ENCODE measurements at places on chromosomes 1 and 21.

DNA sequence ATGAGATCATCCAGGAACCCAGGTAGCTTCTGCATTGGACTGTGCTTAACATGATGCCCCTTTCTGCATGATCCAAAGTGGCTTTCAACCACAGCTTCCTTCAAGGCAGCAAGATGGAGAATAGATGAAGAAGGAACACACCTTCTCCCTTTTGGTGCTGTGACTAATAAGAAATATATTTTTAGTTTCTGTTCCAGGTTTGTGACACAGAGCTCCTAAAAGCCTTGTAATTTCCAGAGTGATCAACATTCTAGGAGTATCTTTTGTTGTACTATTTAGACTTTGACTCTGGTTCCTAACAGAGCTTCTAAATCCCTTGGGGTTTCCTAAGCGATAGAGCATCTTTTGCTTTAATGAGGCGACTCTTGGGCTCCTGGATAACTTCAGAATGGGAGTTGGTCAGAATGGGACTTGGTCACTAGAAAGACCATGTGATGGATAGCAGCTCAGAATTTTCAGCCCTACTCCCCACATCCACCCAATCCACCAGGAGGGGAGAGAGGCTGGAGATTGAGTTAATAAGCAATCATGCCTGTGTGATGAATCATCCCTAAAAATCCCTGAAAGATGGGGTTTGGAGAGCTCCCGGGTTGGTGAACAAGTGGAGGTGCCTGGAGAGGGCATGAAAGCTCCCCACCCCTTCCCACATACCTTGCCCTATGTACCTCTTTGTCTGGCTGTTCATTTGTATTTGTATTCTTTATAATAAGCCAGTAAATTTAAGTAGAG, 134.8 kb downstream of the FGGY start:
- DNase-seq, result no peak

DNA sequence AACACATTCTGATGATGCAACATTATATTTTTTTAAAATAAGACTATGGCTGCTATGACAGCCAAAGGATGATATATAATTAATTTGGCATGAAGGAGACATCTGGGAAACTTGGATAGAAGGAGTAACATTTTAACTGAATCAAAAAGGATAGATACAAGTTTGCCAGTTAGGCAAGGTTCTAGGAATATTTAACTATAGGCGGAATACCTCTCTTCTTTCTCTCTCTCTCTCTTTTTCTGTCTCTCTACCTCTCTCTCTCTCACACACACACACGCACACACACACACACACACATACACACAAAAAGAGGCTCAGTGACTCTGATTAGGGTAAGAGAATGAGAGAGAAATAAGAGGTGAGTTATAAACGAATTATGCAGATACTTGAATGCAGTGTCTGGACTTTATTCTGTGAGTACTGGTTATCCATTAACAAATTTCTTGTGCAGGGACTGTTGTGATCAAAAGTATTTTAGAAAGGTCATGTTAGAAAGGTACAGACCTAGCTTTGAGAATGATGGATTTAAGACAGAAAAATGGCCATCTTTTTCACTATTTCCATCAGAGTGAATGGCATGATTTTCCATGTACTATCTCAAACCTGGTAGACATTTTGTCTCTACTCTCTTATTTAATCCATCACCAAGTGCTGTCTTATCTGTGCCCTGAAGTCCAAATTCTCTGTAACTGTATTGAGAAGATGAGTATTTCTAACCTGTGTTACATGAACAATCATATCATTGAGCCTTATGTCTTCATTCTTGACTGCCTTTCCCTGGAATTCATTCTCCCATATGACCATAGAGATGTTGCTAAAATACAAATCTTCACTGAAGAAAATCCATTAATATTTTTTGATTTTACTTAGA, 1106.9 kb upstream of the ADGRL4 start:
- DNase-seq, result no peak

DNA sequence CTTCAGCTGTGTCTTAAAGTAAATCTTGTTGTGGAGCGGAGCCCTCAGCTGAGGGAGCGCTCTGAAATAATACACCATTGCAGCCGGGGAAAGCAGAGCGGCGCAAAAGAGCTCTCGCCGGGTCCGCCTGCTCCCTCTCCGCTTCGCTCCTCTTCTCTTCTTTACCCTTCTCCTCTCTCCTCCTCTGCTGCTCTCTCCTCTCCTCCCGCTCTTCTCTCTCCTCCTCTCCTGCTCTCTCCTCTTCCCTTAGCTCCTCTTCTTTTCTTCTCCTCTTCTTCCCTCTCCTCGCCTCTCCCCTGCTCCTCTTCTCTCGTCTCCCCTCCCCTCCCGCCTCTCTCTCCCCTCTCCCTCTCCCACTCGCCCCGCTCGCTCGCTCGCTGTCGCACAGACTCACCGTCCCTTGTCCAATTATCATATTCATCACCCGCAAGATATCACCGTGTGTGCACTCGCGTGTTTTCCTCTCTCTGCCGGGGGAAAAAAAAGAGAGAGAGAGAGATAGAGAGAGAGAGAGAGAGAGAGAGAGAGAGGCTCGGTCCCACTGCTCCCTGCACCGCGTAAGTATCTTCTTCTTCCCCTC, at the start of gene PROX1:
Gene PROX1, plus strand, starts transcription at position 47 of the 580 bp plus-strand sequence. CDS start 8,563 bp downstream, outside the sequence.
- no peak for DNase-seq

DNA sequence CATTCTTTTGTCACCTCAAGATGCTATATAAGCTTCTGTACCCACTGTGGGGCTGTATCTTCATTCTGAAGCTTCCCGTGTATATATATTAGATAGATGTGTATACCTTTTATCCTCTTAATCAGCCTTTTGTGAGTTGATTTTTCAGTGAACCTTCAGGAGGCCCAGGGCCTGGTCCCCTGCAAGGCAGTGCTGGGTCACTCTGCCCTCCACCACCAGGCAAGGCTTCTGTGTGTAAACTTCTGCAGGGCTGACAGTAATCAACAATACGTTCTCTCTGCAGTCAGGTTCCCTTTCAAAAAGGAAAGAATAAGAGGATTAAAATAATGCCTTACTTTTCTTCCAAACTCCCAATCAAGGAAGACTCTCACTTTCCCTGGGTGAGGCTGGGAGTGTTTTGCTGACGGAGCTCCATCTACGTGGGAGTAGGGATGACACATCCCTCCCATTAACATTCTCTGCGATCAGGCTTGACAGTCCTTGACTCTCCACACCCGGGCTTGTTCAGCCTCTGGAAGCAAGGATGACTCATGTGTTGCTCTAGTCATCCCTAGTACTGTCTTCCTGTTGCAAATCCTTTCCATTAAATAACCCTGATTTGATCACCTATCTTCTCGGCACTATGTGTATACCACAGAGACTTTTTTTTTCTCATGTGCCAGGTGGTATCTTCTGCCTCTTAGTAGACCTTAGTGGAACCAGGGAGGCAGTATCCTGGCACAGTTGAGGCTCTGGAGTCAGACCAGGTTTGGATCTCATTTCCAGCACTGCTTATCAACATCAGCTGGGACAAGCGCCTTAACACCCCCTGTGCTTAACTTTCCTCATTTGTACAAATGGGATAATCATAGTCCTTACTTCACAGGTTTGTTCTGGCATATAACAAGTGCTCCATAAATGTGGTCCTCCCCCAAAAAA, 70.3 kb upstream of the KCNK1 start:
- no peak for DNase-seq

GRCh38 chr21:35204850-35205541, 155.9 kb upstream of the RUNX1 start:
- DNase-seq, result no peak

DNA sequence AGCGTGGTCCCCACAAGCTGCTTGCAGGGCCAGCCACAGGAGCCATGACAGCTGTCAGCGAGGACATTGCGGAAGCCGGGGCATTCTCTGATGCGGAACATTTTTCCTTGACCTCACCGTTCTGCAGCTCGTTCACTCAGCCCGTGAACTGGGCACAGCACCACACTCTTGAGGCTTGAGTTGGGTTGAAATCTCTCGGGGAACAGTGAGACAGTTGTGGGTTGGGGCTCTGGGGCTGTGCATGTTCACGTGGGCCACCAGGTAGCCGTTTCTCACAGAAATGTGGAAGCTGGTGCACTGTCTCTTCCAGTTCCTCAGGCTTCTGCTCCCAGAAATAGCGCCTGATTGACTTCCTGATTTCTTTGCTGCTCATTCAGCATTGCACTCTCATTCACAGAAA, 69.8 kb downstream of the SPSB1 start:
- DNase-seq, result no peak

GRCh38 chr21:16644685-16645084, 868.2 kb upstream of the CXADR start:
- no peak for DNase-seq

DNA sequence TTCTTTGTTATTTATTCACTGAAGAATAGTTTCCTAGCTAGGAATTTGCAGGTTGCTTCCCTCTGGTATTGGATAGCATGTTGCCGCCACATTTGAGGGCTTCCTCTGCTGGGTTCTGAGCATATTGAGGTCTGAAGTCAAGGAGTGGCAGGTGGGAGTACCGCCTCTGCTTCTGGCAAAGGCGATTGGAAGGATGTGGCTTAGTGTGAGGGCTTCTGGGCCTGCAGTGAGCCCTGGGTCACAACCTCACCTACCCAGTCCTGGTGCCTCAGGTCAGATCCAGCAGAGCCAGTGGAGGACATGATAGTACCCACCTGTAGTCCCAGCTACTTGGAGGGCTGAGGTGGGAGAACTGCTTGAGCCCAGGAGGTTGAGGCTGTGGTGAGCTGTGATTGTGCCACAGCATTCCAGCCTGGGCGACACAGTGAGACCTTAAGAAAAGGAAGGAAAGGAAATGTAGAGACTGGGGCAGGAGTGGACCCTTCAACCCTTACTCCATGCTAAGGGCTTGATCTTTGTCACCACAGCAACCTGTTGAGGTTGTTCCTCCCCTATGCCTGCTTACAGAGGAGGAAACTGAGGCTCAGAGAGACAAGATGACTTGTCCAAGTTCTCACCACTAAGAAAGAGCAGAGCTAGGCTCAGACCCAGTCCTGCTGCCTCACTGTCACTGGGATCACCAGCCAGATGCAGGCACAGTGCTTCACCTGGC, 22.8 kb downstream of the A3GALT2 start:
- DNase-seq, result no peak

- DNase-seq, result no peak
These were observed 19.0 kb downstream of the SLC37A1 start for GRCh38 chr21:42532466-42533181.

DNA sequence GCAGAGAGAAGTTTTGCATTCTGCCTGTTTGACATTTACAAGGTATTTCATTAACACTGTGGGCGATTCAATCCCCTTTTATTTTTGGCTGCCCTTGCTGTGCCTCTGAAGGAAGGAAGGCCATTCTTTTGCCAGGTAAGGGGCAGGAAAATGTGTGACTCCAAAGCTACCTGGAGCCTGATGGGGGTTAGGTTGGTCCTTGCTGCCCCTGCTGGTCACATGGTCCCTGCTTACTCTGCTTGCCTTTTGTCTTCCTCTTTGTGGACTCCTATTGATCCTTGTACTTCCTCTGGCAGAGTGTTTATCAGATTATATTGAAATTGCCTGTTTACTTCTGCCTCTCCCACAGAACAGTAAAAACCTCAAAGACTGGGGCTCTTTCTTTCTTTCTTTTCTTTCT, 65.7 kb downstream of the ST6GALNAC3 start:
- no peak for DNase-seq

- DNase-seq, result no peak
These were observed 89.7 kb downstream of the IGSF21 start for GRCh38 chr1:18197299-18197698.

DNA sequence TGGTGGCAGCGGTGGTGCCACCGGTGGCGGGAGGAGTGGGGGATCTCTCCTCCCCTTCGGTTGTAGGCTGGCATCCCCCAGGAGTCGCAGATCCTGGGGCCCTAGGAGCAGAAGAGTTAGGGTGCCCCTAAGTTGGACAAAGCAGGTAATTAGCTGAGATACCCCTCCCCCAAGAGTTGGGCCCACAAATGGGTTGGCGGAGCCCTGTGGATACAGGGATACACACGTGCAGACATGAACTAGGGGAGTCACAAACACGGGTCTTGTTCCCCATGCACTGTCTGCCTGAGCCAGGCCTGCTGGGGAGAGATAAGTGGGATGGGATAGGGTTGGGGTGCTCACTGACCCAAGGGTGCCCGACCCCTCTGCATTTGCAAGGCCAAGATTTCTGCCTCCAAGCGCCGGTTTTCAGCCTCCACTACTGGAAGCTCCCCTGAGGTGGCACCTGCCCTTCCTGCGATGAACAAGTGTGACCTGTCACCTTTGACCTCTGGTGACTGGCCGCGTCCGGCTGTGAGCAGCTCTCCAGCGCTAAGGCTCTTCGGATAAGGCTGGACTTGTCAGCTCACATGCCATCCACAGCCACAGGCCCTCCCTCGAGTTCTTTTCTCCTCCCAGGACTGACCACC, 1.8 kb downstream of the CCDC17 start:
- DNase-seq, result no peak

GRCh38 chr1:245261786-245262185, 107.0 kb downstream of the KIF26B start:
- DNase-seq, result no peak

DNA sequence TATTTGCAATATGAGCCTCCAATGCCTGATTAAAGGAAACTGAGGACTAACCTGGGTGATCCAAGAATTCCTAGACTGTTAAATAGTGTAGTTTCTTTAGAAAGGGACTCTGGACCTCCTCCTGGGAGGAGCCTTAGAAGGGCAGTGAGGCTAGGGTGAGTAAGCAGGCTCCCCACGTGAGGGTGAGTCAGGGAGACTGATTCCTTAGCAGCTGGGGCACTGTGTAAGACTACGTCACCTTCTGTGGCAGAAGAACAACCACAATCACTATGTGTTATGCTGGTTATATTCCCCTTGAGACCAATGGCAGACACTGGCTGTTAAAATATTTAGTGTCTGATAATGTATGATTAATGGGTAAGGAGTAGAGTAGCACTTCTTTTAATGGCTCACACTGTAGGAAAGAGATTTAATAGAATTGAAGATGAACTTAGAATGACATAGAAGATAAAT, 53.3 kb upstream of the SYT14 start:
- no peak for DNase-seq
